ENCODE measurements at places on chromosomes 11 and 22.

DNA sequence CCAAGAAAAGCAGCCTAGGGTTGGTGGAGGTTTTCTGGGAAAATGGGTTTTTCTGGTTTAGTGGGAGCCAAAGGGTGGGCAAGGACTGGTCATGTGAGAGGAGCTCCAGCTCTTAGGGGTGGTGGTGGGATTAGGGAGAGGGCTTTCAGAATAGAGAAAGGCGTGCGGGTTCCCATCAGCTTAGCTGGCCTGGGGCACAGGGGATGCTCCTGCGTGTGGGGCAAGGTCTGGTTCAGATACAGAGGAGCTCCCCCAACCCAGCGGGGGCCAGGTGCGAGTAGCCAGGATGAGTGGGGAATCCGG is 644 bp downstream of the TMEM134 start:
- DNase-seq, result no peak

- DNase-seq, result no peak
Measured at GRCh38 chr11:78830277-78830819, 255.7 kb upstream of the NARS2 start.

- no peak for DNase-seq
Measured at GRCh38 chr11:47204637-47204989, 10.2 kb upstream of the DDB2 start.

- no peak for DNase-seq
Measured at GRCh38 chr22:25839755-25840154, 97.8 kb downstream of the MYO18B start.

GRCh38 chr11:6745465-6746015 is 26.2 kb downstream of the OR2AG2 start:
- no peak for DNase-seq

- DNase-seq, result no peak
Measured at GRCh38 chr11:134072844-134073243, 4.0 kb downstream of the JAM3 start.

GRCh38 chr11:115284773-115285172 is 219.4 kb downstream of the CADM1 start:
- DNase-seq, result no peak

DNA sequence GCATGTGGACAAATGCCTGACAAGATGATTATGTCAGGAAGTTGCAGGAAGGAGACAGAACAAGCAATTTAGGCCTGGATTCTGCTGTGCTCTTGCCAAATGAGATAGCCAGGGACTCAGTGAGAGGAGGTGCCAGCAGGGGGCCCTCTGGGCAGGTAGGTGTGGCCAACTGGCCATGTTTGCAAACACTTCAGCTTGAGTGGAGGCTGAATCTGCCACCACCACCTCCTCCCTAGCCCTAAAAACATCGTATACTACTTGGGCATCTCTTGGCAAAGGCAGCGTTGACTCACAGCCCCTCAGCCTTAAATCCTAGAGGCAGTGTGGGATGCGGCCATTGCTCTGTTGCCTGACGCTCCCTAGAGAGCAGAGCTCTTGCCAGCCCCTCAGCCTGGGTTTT is 95.1 kb upstream of the PLET1 start:
- DNase-seq, result no peak

DNA sequence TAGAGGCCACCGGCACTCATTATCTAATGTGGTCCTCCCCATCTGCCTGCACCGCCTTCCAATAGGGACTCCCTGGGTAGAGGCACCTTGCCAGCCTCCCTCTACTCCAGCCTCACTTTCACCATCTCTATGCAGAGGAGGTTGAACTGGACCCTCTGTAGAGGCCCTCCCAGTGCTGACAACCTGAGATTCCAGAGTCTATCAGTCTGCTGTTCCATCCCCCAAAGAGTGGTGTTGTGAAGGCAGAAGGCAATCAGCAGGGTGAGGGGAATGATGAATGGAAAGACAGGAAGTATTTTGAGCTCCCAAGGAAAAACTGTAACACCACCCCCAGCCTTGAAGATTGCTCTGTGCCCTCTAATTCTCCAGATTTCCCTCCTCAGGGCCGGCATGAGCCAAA is 77.9 kb downstream of the THAP12 start:
- DNase-seq, result no peak

- DNase-seq, result no peak
Measured at GRCh38 chr11:123330071-123330470, 100.0 kb upstream of the GRAMD1B start.

- DNase-seq, result no peak
Measured at GRCh38 chr11:129322941-129323340, 52.7 kb upstream of the BARX2 start.

GRCh38 chr22:44968736-44969135 is 41.1 kb downstream of the PHF21B start:
- DNase-seq, result no peak

- no peak for DNase-seq
Measured at GRCh38 chr11:83922953-83923352, 636.8 kb upstream of the CCDC90B start.

DNA sequence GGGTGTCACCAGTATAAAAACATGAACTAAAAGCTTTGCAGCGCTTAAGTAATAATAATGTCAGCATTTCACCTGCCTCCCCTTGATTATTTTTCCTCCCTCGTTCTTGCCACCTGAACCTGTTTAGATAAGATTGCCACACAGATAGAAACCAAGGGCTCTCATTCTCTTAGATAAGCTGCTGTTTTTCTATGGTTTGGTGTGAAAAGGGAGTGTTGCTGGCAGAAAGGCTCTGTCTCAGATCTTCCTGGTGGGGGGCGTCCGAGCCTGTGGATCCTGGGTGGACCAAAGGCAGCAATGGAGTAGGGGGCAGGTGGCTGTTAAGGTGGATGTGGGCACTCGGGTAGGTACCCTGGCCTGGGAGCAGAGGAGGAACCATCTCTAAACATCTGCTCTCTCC is 147.5 kb downstream of the ST3GAL4 start:
- no peak for DNase-seq

GRCh38 chr11:44104481-44105294 is 9.2 kb downstream of the EXT2 start:
- DNase-seq, result no peak

DNA sequence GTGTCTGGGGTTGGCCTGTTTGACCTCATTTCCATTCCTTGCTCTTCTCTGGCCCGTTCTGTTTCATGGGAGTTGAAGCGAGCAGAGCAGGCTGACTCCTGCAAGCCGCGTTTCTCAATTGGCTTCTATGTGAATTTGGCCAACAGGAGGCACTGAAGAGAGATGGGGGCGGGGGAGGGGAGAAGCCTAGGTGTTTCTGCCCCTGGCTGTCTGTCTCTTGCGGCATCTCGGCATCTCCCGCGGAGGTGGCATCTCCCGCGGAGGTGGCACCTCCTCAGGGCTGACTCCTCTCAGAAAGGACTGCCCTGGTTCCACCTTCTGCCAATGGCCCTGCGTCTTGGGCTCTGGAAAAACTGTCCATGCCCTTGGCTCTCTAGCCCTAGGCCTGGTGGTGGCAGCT is 125.6 kb upstream of the CSNK2A3 start:
- DNase-seq, result no peak

GRCh38 chr11:11584530-11584810 is 37.3 kb downstream of the GALNT18 start:
- no peak for DNase-seq

DNA sequence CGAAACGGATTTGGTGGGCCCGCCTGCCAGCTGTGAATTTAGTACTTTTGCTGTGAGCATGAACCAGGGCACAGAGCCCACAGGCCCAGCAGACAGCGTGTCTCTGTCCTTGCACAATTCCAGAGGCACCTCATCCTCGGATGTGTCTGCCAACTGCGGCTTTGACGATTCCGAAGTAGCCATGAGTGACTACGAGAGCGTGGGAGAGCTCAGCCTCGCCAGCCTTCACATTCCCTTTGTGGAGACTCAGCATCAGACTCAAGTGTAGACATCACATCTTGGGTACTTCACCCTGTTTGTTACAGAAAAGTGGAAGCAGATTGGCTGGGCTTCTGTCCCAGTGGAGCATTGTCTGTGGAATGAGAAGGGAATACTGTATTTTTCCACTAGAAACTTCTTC is 78.6 kb upstream of the MTNR1B start:
- DNase-seq, result no peak

- DNase-seq, result no peak
Measured at GRCh38 chr11:103661185-103661584, 375.3 kb upstream of the DDI1 start.

DNA sequence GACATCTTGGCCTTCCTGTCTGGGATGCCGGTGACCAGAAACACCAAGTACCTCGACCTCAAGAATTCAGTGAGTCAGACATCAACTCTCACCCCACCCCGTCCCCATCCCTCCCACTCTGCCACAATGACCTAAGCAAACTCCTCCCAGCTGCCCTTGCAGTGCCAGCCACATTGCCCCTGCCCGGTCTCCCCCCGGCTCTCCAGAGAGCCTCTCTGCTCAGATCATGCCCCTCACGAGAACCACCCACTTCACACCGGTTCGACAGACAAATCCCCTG is 23.6 kb upstream of the MYRF start:
- DNase-seq, result no peak

DNA sequence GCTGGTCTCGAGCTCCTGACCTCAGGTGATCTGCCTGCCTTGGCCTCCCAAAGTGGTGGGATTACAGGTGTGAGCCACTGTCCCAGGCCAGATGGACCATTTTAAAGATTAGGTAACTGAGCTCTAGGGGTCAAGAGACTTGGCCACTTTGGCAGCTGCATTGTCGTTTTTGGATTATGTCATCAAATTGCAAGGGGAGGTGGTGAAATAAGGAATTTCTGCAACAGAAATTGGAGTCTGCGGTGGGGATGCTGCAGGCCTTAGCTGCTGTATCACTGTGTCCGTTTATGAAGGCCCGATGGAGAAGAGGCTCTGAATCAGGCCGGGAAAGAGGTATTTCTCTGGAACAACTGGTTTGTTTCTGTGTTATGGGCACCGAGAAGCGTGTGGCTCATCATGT is 34.6 kb downstream of the PTPRJ start:
- no peak for DNase-seq

GRCh38 chr11:113387605-113388211 is at the start of gene ANKK1:
ANKK1 (plus strand) TSS chr11:113387779; CDS start chr11:113387885, 106 bp downstream.
- DNase-seq, result no peak

GRCh38 chr11:126485021-126485792 is 129.7 kb downstream of the ST3GAL4 start:
- DNase-seq, result peak; percentile 10

- peak; percentile 39 for DNase-seq
Measured at GRCh38 chr11:116913000-116913399, 75.6 kb upstream of the APOA1 start.

DNA sequence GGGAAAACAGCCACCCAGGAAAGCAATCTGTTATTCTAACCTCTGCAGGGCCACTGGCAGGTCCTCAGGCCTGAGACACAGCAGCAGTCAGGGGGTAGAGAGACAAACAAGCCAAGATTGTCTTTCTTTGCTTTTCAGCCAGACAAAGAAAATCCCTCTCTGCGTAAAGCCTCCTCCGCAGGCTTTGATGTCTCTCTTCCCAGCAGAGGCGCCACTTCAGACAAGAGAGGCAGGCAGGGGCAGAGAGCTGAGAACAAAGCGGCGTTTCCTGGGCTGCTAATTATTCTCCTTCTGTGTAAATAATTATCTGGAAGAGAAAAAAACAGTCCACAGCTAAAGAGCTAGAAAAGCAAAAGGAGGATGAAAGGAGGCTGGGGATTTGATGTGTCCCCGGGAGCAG is 102.7 kb upstream of the SEZ6L start:
- no peak for DNase-seq

DNA sequence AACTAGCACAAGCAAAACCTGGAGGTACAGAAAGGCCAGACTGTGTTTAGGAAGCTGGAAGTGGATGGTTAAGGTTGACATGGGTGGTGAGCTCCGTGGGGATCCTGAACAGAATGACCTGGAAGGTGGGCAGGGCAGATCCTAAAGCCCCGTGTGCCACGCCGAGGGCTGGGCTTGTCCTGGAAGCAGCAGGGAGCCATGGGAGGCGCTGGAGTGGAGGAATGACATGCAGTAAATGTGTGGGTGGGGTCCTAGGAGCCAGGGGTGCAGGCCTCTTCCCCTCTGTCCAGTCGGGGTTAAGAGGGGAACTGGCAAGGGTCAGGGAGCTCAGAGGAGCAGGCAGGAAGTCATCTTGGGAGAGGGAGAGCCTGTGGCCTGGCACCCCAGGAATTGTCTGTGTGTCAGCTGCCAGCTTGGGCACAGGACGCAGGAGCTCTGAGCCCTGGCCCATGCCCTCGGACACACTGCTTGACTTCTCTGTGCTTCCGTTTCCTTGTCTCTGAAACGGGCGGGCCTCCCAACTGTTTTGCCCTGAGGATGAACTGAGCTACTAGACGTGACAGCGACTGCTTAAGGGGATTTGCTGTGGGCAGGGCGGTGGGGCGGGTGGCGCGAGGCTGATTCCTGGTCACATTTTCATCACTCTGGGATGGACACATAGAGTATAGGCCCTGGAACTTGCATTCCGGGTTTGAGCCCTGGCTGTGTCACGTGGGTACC is 75.7 kb downstream of the MPPED1 start:
- DNase-seq, result no peak

DNA sequence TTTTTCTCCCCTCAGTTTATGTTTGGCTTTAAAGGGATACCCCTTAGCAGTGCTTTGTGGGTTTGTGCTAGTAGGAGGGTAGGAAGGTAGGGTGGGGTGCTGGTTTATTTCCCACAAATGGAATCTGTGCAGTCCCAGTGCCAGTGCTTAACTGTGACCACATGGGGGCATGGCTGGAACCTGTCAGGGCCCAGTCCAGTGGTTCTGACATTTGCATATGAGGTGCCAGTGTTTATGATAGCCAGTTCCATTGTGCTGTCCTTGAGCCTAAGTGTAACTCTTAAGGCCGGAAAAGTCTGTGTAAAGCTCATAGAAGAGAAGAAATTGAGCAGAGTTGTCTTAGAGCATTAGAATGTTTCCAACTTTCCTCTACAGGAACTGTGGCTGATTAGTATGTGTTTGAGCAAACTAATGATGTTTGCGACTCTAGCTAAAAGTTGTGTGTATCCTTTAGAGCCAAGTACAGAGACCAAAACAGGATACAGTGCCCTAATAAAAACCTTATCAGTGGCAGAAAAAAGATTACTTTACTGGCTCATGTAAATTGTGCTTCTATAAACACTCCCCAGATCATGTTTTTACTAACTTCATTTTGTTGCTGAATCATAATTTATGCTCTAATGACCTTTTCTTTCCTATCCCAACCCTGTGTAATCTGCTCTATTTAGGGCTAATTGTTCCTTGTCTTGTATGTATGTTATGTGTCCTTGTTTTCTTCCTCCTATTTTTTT is 38.1 kb downstream of the DIXDC1 start:
- DNase-seq, result no peak

- no peak for DNase-seq
Measured at GRCh38 chr11:115848080-115848479, 343.9 kb upstream of the CADM1 start.

- no peak for DNase-seq
Measured at GRCh38 chr11:70437111-70437784, 38.9 kb downstream of the CTTN start.

DNA sequence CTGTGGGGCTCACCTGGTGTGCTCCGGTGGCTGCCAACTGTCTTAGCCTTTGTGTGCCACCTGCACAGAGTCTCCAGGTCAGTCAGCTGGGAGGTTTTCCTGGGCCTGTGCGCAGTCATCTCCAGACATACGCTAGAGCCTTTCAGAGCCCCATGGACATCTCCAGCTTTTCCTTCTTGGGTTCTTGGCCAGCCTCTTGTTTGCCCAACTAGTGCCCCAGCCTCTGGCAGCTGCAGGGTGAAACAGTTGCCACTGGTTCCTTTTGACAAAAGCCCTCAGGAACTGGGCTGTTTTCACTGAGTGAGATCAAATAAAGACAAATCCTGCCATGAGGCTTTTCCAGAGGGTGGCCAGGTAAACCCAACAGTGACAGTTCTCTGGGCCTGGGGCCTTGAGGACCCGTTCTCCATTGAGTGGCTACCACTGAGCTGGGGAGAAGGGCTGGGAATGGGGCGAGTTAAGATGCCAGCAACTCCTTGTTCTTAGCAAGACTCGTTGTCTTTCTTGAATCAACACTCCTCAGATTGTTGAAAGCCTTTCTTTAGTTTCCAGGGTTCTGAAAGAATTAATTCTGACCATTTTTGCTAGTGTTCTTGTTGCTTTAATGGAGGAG is 16.7 kb upstream of the RANBP1 start:
- no peak for DNase-seq

All from AG09319 (cell line).